ENCODE measurements at places on chromosomes 5 and 9.

DNA sequence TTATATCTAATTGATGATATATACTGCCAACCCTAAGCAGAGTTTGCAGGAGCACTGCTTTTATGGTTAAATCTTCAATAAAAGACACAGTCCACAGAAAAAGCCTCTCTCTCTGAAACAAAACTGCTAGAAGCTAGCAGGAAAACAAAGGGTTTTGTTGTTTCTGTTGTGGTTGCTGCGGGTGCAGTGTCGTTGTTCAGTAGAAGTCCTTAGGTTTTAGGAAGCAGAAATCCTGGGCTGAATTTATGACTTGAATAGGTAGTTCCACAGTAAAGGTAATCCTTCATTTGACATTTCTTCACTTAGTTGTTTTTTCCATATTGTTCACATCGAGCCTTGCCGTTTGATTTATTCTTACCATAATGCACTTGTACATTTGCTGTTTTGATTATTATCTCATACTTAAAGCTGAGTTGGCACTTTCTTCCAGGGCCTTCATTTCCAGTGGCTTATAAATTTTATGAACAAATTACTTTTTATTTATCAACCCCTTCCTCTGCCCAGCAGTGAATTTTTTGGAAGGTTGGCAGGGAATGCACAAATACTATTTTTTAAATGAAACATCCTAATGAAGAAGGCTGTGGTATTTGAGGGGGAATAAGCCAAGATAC is 209.6 kb upstream of the SLC30A5 start:
- no peak for DNase-seq

GRCh38 chr5:6722015-6722414 is 8.8 kb downstream of the TENT4A start:
- DNase-seq, result no peak

DNA sequence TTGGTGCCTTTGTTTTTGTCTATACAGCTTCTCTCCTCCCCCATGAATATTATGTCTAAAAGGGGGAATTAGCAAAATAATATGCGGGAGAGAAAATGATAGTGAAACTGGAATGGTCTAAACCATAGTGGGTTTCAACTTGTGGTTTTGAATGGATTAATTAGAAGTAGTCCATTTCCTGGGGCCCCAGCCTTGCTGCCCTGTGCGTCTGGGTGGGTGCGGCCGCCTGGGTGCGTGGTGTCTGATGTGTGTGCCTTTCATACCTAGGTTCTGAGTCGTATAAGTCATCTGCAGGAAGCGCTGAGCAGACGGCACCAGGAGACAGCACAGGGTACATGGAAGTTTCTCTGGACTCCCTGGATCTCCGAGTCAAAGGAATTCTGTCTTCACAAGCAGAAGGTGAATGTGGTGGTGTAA is 120.0 kb upstream of the CACNA1B start:
- DNase-seq, result peak; percentile 55

- DNase-seq, result no peak
Observed at GRCh38 chr9:129778469-129778868, 24.5 kb upstream of the TOR1B start.

- no peak for DNase-seq
Observed at GRCh38 chr9:123447934-123448646, 92.1 kb downstream of the CRB2 start.

GRCh38 chr9:114588651-114589526 is 1.3 kb downstream of the ATP6V1G1 start:
- no peak for DNase-seq

GRCh38 chr9:133944746-133945135 is 47.4 kb downstream of the VAV2 start:
- no peak for DNase-seq

DNA sequence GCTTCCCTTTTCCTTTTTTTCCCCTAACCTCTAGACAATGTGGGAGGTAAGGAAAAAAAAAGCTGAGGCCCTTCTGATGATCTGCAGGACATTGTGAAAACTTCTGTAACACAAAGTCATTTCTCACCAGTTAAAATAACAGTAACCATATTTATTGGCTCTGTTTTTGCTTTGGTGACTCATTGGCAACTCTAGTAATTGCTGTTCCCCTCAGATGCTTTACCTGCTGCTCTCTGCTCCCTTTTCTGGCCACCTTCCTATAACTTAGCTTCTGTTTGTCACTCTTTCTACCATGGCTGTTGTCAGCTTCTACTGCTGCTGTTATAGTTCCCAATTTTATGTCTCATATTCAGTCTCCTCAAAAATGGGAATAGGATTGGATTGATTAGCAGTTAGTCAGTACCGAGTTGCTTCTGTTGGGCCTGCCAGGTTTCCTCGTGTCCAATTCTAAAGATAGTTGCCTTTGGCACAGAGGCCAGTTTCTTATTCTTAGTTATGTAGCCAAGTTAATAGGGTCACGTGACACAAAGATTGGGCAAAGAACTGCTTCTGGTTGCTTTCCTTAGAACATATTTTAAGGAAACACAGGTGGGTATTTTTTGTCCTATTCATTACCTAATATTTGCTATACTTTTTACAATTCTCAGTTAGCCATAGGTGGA is 16.8 kb downstream of the SCAMP1 start:
- DNase-seq, result no peak

DNA sequence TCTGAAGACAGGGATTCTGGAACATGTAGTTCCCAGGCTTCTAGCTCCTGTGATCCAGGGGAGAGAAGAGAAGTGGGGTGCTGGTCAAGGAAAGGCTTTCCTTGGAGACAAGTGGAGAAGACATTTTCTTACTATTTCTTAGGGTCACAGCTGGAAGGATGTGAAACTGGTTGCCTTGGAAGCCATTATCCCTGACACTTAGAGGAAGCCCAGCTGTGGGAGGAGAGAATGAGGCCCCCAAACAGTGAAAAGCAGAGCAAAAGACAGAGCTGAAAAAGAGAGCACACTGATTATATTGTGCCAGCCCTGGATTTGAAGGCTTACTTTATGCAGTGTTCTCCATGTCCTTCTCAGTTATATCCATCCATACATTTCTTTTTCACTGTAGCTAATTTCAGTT is 17.5 kb upstream of the SHB start:
- DNase-seq, result no peak

GRCh38 chr9:129498451-129499384 is 122.2 kb downstream of the C9orf50 start:
- no peak for DNase-seq

DNA sequence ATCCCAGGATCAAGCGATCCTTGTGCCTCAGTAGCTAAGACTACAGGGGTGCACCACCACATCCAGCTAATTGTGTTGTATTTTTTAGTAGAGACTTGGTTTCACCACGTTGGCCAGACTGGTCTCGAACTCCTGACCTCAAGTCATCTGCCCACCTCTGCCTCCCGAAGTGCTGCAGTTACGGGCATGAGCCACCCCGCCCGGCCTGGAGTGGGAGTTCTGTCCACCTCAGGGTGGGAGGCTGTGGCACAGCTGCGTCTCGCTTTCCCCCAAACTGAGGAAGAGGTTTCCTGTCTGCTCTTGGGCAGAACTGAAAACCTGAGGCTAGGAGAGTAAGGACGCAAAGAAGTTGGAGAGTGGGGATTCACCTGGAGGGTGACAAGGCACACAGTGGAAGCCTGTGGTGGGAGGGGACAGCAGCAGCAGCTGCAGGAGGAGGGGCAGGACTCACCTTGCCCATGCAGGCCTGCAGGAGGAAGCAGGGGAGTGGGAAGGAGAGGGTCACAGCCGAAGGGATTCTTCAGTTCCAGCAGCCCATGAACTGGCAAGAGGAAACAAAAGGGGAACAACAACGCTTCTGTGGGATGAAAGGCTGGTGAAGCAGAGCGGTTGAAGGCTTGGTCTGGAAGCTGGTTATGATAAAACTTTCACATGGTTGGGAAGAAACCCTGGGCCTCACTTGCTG is 181.4 kb downstream of the GAS1 start:
- no peak for DNase-seq

GRCh38 chr5:171578049-171578828 is 158.8 kb downstream of the FGF18 start:
- DNase-seq, result no peak

GRCh38 chr9:134494273-134494815 is 147.3 kb upstream of the COL5A1 start:
- DNase-seq, result no peak

DNA sequence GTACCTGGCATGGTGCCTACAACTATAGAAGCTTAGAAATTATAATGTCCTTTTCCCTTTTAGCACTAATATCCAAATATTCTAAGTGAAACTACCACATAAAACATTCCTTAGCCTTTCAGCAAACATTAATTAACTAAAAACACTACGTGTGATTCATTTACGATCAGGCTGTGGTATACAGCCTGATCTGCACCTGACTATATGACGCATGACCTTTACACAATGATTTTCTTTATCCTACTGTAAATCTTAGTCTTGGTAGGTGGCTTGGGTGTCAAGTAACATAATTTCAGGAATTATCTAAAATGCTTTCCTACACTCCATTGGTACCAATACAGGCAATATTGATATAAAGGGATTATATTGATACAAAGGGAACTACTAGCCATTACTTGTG is 686.7 kb downstream of the DTWD2 start:
- DNase-seq, result no peak

- no peak for DNase-seq
Observed at GRCh38 chr5:76807296-76807695, 11.5 kb upstream of the F2RL1 start.

GRCh38 chr5:60972231-60972630 is 27.2 kb downstream of the NDUFAF2 start:
- DNase-seq, result peak; percentile 9

DNA sequence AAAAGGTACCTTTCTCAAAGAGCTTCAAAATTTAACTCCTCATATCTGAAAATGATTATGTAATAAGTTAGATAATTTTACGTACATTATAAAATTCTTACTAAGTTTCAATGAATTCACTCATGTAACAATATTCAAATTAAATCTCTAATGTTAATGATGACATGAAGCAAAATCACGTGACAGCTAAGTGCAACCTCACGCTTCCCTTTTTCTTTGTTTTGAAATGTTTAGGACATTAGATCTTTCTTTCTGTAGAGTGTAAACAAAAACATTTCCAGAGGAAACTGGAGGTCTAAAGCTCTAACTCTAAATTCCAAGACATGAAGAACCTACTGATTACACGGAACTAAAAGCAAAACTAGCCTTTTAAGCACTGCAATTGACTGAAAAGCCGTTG is 227.3 kb upstream of the TBCA start:
- no peak for DNase-seq

- DNase-seq, result no peak
Observed at GRCh38 chr9:68540712-68541535, at the start of gene TMEM252. Gene TMEM252, minus strand, starts transcription at chr9:68540883. Its CDS starts 69 bp downstream, at chr9:68540814.

- no peak for DNase-seq
Observed at GRCh38 chr5:77255617-77256016, 45.1 kb downstream of the PDE8B start.

DNA sequence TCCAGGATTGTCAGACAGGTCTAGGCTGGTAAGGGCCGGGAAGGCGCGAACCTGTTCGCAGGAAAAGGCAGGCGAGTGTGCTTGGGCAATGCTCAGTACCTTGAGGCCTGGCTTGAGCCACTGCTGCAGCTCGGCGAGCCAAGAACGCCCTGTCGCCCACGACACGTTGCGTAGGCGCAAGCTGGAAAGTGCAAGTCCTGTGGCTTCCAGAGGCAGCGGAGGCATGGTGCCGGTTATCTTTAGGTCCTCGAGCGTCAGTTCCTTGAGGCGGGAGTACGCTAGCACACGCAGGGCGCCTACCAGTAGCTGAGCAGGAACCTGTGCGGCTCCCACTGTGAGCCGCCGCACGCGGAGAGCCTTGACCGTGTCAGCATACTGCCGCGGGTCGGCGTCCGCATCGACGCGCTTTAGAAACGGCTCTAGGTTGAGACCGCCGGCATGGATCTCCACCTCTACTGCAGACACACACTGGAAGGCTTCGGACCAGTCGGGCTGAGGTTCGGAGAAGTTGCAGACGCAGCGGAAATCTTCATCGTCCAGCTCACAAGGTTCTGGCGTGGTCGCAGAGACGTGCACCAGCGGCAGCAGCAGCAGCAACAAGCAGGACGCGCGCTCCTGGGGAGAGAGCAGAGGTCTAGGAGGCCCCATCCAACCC is 482 bp downstream of the CD14 start:
- peak; percentile 42 for DNase-seq

DNA sequence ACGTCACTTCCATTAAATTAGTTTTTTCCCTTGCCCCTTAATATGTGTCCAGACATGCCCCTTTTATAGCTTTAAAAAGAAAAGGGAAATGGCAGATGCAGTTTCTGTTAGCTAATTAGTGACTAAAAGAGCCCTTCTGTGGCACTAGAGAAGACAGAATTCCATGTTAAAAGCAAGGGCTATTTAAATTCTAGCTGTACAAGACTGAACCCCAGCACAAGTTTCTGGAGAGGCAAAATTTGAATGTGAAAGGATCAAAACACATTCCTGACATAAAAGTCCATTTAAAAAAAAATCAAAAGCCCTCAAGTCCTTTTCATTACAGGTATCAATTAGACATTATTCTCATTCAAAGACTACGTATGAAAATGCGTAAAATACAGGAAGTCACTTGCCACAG is 78.7 kb downstream of the HAPLN1 start:
- no peak for DNase-seq

GRCh38 chr5:126499853-126500342 is 76.7 kb downstream of the GRAMD2B start:
- peak; percentile 70 for DNase-seq

DNA sequence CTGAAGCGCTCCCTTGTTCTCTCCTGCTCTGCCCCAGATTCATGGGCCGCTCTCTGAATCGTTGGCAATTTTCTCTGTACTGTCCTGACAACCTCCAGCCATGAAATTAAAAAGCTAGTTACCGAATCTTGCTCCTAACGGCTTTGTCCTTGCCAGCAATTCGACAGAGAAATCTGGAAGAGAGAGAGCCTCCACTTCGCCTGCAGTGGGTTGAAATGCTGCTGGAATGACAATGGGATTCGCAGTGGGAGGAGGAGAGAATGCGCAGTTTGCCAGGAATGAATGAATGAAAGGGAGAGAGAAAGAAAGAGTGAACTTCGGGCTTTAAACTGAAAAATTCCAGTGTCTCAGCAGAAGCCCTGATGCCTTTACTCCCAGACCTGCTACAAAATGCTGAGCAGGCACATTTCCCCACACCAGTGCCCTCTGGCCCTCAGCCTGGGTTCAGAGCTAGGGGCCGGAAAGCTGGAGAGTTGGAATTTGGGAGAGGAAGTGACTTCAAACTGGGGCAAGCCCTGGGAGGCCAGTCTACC is 11.5 kb upstream of the BOD1 start:
- no peak for DNase-seq

Measured in CD4-positive, alpha-beta T cell treated with Interleukin-2 at 100 ng/mL for 4 hours (primary cell).